ENCODE measurements at places on chromosomes 4 and X. TPM values are rescaled to one million over a fixed set of nuclear protein-coding genes. Genes with fewer than 3 reads are reported as not detected.

Gene C4orf50
- not detected for total RNA-seq

Gene FREM3
- not detected for total RNA-seq

Gene CLIC2
- 9.2 TPM for total RNA-seq

Gene MAGEA4
- total RNA-seq: not detected

Gene GABRB1
- total RNA-seq: not detected

Data from MCF 10A (cell line).